ENCODE measurements at places on chromosomes 2 and 18. TPM values are rescaled to one million over a fixed set of nuclear protein-coding genes. Genes with fewer than 3 reads are reported as not detected.

Gene PLCL1
- total RNA-seq = 3.4 TPM

Gene CNDP1
- total RNA-seq = not detected

Gene TCF23
- total RNA-seq = 0.50 TPM

Gene CCT7
- 226 TPM for total RNA-seq

Gene CXCR1
- 21.0 TPM for total RNA-seq

All from left lung (tissue), 14 donors.